ENCODE measurements at places on chromosomes 12 and 14. TPM values are rescaled to one million over a fixed set of nuclear protein-coding genes. Genes with fewer than 3 reads are reported as not detected.

DNA sequence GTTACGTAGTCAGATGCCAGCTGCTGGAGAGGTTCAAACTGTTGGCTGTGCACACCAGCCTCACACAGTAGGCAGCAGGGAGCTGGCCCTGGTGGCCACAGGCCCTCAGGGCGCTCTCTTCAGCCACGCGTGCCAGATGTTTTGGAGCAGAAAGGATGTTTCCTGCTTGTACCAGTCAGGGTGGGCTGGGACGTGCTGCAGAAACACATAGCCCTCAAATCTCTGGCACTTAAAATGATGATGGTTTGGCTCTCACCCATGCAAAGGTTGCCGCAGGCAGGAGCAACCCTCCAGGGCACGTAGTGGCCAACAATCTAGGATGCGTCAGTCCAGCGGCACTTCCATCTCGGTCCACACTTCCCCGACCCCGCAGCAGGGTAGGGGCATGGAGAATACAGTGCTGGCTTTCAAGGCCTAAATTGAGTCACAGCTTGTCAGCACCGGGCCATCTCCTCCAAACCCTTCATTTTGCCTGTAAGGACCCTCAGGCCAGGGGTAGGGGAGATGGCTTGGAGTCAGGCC is 1.7 kb upstream of the FAM181A start:
- no peak for DNase-seq
- H3K27me3 ChIP-seq = no peaks in the 10 kb centered on the region
- no peaks in the 10 kb centered on the region for H3K4me1 ChIP-seq
- H3K27ac ChIP-seq = no peak overlapping the region
- H3K36me3 ChIP-seq = no peaks in the 10 kb centered on the region
- no peak overlapping the region for H3K4me3 ChIP-seq

GRCh38 chr14:64324461-64324860 is 30.3 kb upstream of the ESR2 start:
- H3K27ac ChIP-seq = no peak overlapping the region
- no peak overlapping the region for H3K4me3 ChIP-seq
- peaks cover 1% of the 10 kb centered on the region for H3K4me1 ChIP-seq
- no peak for DNase-seq
- H3K36me3 ChIP-seq = no peaks in the 10 kb centered on the region
- H3K27me3 ChIP-seq = peaks cover 24% of the 10 kb centered on the region

GRCh38 chr12:62166525-62166924 is 93.7 kb upstream of the USP15 start:
- peaks cover 4% of the 10 kb centered on the region for H3K27me3 ChIP-seq
- H3K4me1 ChIP-seq = no peaks in the 10 kb centered on the region
- no peak overlapping the region for H3K4me3 ChIP-seq
- H3K27ac ChIP-seq = no peak overlapping the region

DNA sequence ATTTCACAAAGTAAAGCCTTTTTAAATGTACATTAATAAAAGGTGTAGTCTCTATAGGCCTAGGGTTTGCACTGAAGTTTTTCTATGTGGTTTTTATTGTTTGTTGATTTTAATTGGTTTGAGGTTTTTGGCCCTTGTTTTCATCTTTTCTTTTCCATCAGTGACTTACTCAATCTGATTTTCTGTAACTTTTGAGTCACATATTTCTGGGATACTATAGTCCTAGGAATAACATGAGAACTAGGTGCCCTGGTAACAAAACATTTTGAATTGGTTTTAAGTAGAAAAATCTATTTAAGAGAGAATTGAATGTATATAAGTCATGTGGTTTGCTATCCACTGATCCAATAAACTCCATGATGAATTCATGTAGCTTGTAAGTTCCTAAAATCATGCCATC is 311.9 kb downstream of the CEP128 start:
- no peaks in the 10 kb centered on the region for H3K27me3 ChIP-seq
- H3K4me3 ChIP-seq = no peak overlapping the region
- H3K4me1 ChIP-seq = no peaks in the 10 kb centered on the region
- H3K27ac ChIP-seq = no peak overlapping the region

DNA sequence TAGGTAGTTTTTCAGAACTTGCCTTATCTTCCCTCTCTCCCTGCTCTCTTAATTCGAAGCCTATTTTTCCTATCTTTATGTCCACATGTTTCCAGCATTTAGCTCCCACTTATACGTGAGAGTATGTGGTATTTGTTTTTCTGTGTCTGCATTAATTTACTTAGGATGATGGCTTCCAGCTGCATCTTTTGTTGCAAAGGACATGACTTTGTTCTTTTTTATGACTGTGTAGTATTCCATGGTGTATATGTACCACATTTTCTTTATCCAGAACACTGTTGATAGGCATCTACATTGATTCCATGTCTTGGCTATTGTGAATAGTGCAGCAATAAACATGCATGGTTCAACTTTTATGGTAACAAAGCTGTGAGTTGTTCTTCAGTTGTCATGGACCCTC is 7.8 kb upstream of the CLEC2D start:
- H3K36me3 ChIP-seq = peaks cover 84% of the 10 kb centered on the region
- no peak overlapping the region for H3K4me3 ChIP-seq
- H3K27me3 ChIP-seq = no peaks in the 10 kb centered on the region

DNA sequence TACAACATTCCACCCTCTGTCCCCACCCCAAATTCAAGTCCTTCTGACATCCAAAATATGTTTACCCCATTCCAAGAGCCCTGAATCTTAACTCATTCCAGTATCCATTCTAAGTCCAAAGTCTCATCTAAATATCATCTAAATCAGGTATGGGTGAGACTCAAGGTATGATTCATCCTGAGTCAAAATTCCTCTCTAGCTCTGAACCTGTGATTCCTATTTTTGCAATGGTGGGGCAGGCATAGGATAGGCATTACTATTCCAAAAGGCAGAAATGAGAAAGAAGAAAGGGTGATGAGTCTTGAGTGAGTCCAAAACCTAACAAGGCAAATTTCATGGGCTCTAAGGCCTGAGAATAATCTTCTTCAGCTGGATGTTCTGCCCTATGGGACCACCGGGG is 140.3 kb upstream of the FAR2 start:
- DNase-seq = no peak
- no peak overlapping the region for H3K27ac ChIP-seq
- no peaks in the 10 kb centered on the region for H3K36me3 ChIP-seq
- H3K27me3 ChIP-seq = peaks cover 4% of the 10 kb centered on the region

The BLOC1S1 gene
- total RNA-seq = 62.7 TPM
